Activated CD4-positive, alpha-beta memory T cell treated with anti-CD3 and anti-CD28 coated beads, Interleukin-2, amount 10 ng/mL, durations not matched to agents 7 days and 5 days (primary cell): ENCODE measurements at places on chromosomes 2 and 18. TPM values are rescaled to one million over a fixed set of nuclear protein-coding genes. Genes with fewer than 3 reads are reported as not detected.

DNA sequence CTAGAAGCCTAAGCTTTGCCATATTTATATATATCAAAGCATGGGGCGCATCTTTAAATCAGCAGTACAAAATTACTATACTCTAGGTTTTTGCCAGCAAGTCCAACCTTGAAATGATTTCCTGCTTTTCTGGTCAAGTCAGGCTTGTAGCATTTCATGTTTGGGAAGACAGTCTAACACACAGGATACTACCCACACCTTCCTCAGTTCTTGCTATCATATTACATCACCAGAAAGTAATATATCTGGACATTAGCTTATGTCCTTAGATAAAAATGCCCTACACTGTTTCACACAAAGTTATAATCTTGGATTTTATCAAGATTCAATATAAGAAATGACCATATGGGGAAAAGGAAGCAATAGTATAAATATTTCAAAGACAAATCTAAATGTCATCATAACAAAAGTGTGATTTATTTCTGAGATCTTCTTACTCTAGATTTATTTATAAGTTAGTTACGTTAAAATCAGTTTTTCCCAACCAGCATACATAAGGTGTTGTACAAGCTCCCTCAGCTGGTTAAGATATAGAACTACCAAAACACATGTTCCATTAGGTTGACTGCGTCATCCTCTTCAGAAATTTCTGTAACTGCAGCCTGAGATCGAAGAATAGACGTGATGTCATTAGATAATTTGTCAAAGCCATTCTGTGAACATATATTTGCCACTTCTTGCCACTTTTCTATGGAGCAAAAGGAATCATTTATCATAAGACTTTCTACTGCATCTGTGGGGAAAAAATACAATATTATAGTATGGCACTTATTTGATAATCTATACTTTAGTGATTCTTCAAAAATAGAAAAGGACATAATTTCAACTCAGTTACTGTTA is 56.6 kb downstream of the CLHC1 start:
- no peak for DNase-seq

DNA sequence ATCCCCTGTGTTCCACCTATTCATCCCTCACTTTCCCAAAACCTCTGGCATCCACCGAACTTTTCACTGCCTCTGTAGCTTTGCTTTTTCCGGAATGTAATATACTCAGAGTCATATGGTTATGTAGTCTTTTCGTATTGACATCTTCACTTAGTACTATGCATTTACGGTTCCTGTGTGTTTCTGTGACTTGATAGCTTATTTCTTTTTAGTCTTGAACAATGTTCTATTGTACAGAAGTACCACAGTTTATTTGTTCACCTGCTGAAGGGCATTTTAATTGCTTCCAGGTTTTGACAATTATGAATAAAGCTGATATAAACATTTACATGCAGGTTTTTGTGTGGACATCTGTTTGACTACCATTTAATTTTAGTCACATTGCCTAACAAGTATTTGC is 154.7 kb upstream of the DOK6 start:
- no peak for DNase-seq

DNA sequence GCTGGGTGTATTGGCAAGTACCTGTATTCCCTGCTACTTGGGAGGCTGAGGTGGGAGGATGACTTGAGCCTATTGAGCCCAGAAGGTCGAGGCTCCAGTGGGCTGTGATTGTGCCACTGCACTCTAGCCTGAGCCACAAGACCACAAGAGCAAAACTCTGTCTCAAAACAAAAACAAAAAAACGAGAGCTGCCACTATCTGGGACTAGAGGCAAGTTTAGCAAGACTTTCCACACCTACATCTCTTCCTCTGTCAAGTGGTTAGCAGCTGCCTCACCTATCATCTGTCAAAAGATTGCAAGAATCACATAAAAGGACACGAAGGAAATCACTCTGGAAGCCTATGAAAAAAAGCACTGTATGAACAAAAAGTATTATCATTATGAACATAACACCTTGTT is 55.2 kb upstream of the RIOK3 start:
- DNase-seq, result no peak

- DNase-seq, result no peak
Measured at GRCh38 chr18:2914185-2914880, 67.5 kb downstream of the EMILIN2 start.

- DNase-seq, result no peak
Measured at GRCh38 chr2:187078297-187078696, 229.3 kb upstream of the ZSWIM2 start.

GPR35 gene
- 5.7 TPM for total RNA-seq

DNA sequence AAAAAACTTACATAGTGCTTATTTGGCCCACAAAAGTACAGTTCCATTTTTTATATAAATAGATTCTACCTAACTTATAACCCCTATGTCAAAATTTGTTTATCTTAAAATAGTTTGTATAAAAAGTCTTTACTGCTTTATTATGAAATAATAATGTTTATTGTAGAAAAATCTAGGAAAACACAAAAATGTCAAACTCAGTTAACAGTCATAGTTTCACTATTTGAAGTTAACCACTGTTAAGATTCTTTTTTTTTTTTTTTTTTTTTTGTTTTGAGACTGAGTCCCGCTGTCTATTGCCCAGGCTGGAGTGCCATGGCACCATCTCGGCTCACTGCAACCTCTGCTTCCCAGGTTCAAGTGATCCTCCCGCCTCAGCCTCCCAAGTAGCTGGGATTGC is 26.5 kb upstream of the ABI2 start:
- DNase-seq, result no peak

DNA sequence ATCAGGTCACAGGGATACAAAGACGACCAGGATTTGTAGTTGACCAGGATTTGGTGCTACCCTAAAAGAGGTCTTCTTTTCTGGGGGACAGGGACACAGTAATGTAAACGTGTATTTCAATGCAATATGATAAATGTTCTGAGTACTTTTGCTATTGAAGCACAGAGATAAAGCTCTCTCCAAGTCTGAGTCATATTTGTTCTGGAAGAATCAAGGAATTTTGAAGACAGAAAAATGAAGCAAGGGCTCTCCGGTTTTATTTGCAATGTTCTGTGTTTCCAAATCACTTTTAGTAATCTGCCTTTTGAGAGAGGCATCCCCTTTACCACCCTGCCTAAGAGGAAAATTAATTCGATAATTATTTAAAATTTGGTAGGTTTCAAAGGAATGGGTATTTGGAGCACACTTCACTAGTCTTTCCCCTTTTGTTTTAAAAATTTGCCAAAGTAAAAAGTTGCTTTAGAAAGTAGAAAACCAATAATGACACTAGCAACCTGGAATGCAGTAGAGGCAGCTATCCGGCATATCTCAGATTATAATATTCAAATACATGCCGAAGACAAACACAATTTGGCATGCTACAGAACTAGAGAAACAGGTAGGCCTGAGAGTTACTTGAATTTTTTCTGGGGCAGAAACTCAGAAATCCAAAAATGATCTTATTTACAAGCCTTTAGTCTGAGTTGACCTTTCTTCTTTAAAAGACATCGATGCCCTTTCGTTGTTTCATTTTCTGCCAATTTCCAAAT is 82.7 kb downstream of the MREG start:
- DNase-seq, result no peak

GRCh38 chr2:3639015-3639630 is 18.9 kb upstream of the ALLC start:
- no peak for DNase-seq
